Sciatic nerve (tissue), 2 donors: ENCODE measurements at places on chromosomes 13 and 19. TPM values are rescaled to one million over a fixed set of nuclear protein-coding genes. Genes with fewer than 3 reads are reported as not detected.

The IGFLR1 gene
- 10.8 TPM for total RNA-seq

- no peak for DNase-seq
Measured at GRCh38 chr13:20582026-20582425, 15.1 kb downstream of the IFT88 start.

DNA sequence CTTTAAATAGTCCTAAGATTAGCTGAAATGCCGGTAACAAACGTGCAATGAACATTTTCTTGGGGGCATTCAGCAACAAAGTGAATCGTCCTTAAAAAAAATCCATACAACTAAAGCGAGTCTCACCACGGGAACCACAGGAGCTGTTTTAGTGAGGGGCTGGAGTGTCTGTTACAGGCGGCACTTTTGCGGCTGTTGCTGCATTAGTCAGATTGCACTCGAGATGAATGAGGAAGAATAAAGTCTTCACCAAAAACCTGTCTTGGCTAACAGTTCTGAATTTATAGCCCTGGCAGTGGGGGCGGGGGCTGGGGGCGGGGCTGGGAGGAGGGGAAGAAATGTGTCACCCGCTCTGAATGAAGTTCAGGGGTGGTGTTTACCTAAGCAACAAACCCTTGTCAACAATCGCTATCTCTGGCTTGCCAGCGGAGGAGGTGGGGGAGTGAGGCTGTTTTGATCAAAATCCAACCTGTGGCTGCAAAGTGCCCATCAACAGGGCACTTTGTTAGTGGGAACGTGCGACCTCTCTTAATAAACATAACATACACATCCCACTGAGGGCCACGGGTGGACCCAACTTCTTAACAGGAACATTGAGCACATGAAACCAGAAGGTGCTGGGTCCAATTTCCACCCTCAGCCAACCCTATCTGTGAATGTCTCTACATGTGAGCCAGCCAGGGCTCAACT lies 44.5 kb downstream of the RFX2 start:
- DNase-seq: peak; percentile 48

- no peak for DNase-seq
Measured at GRCh38 chr19:5563935-5564612, 3.7 kb downstream of the TINCR start.

- no peak for DNase-seq
Measured at GRCh38 chr19:1747285-1748114, 5.8 kb upstream of the ONECUT3 start.

DNA sequence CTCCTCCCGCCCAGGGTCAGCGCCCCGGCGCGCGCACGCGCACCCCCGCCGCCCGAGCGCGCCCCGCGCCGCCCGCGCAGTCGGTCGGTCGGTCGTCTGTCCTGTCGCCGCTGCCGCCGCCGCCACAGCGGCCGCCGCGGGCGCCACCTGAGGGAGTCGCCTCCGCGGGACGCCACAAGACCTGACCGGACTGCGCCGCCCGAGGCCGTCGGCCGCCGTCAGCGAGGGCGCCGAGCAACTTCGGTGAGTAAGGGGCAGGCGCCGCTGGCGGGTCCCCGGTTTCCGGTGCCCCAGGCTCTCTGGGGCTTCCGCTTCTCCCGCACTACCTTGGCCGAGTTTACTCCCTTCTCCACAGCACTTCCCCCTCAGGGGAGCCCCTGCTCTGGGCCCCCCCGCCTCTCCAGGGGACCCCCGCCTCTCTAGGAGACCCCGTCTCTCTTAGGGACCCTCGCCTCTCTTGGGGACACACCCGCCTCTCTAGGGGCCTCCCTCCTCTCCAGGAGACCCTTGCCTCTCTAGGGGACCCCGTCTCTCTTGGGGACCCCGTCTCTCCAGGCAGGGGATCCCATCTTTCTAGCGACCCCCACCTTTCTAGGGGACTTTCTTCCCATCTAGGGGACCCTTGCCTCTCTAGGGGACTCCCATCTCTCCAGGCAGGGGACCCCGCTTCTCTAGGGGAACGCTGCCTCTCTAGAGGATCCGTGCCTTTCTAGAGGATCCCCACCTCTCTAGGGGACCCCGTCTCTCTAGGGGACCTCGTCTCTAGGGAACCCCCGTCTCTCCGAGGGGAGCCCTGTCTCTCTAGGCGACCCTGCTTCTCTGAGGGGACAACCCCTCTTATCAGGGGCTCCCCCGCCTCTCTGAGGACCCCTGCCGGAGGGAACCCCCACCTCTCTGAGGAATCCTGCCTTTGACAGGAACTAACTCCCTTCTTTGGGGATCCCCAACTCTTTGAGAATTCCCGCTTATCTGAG lies 19.3 kb upstream of the GATAD2A start:
- DNase-seq: peak; percentile 72

DNA sequence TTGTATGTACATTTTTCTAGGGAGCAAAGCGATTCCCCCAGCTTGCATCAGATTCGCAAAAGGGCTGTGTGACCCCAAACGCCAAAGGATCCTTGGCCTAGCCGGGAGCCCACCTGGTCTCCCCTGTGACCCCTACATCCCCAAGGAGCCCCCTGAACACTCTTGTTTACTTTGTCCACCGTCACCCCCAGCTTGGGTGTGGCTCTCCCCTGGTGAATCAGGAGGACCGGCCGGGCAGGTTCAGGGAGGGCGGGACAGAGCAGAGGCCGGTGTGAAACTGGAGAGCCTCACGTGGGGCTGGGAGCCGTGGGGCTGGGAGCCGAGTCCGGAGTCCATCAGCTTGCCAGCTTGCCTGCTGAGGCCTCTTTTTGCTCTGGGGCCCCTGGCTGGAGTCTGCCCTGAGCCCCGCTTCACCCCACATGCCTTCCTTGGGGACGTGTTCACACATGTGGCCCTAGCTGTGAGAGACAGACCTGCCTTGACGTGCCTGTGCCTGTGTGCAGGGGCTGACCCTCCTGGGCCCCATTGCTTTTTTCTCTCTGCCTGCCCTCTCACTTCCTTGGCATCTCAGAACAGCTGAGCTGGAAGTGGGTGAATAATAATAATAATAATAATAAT lies 2.0 kb downstream of the ITPKC start:
- DNase-seq: peak; percentile 74
